Non-pigmented ciliary epithelial cell (primary cell): ENCODE measurements at places on chromosomes 3 and 15.

DNA sequence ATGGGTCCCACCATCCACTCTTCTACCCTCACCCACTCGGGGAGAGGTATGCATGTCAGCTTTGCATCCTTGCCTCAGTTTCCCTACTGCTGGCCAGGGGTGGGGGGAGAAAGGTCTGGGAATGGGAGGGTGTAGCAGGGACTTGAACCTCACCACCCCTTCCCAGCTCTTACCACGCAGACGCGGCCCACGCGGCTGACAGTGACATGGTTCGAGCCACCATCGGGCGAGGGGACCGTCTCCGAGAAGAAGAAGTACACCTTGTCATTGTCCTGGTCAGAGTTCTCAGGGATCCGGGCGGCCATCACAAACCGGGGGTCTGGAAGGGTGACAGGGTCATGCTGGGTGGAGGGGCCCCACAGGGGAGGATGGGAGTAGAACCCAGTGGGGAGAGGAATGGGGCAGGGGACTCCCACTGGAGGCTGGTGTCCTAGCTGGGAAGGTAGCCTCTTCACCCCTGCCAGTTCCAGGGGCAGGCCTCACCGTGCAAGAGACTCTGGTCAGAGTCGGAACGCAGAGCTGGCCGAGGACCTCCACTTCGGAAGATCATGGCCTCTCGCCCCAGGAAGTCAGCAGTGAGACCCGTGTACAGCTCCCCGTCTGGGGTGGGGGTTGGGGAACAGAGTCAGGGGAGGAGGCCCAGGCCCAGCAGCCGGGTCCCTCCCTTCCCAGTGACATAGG lies 3.7 kb downstream of the SEMA3G start:
- DNase-seq, result no peak

DNA sequence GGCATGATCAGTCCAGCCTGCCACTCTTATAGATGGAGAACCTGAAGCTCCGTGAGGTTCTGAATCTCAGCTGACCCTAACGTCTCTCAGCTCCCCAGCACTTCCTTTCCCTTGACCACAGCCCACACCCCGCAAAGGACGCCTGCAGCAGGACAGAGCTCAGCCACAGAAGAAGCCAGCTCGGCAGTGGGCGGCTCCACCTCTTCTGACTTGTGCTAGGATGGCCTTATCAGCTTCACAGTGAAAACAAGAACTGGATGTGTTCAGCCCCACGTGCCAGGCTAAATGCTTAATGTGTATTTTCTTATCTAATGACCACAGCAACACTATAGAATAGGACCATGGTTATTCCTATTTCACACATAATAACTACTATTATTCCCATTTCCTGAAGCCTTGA lies 127.6 kb downstream of the ARNT2 start:
- no peak for DNase-seq

DNA sequence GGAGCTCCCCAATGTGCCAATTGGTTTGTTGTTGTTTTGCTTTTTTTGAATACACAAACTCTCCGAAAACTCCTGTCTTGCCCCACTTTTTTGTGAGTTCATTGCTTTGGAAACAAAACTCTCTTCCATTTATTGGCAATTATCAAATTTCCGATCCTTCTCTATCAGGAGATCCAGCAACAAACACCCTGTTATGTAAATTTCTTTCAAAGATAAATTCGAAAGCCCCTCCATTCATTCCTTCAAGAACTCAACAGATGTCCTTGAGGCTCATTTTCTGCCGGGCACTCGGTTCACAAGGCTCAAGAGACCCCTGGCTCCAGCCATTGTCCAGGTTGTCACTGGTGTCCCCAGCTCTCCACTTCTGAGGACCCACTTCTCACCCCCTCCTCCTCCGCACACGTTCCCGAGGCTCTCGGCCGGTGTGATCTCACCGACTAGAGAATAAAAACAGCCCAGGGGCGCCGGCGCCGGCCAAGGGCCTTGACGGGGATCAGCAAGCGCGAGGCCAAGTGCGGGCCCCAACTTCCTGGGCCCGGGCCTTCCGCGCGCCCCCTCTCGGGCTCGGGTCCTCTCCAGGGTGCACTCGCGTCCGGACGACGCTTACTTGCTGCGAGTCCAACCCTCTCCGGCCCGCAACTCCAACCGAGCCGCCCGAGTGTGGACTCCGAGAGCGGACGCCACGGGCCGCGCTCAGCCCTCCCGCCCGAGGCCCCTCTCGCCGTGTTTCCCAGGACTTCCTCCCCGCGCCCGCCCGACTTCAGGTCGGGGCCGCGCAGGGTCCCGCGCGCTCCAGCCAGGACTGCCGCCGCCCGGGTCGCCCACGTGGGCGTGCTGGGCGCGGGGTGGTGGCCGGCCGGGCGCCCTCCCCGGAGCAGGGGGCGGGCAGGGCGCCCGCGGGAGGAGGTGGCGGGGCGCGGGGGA lies 533 bp upstream of the SMAD3 start:
- DNase-seq, result no peak

DNA sequence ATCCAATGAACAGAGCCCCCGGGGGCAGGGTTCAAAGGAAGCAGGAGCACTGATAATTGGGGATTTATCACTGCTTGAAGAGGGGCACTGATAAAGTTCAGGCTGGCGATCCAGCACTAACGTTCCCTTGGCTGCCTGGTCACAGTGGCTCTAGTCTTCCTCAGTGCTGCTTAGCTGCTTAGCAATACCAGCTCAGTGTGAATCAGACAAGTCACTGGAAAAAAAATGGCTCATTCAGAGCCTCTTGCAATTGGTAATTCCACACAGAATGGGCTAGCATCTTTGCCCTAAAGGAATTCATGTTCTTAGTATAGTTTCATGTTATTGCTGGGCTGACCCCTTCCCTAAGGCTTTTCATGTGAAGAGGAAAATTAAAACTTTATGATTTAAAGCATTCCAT lies 95.7 kb upstream of the SLC2A2 start:
- no peak for DNase-seq

DNA sequence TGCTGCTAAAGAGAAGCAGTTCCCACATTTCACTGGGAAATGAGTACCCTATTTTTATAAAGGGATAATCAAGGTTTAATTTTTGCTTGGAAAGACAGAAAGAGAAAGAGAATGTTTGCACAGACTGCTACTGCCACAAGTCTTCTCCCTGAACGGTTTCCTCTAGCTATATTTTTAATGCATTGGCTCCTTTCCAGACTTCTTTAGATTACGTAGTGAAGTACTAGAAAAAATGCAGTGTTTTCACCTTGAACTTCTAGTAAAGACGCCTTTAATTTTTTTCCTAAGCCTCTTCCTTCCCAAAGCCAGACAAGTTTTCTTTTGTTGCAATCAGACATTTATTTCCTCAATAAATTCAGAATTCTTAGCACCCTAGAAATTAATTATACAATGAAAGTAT lies 248.3 kb upstream of the CCDC54 start:
- no peak for DNase-seq
